CD4-positive, alpha-beta T cell (primary cell): ENCODE measurements at places on chromosomes 2 and 18. TPM values are rescaled to one million over a fixed set of nuclear protein-coding genes. Genes with fewer than 3 reads are reported as not detected.

DNA sequence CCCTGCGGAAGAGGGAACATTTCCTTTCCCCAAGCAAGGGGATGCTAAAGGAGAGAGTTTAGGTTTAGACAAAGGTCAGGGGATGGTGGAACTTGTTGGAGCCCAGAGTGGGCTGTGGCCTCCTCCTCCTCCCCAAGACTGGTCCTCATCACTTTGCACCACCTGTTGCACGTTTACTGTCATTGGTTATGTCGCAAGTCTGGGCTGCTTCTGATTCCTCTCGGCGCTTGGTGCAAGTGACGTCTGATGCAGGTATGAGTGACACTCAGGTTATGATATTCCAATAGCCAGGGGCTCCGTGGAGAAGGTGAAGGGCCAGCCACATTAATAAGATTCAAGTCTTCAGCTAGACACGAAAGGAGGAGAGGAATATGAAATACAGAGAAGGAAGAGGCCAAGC, 59.8 kb downstream of the TSN start:
- no peak for DNase-seq

Gene EML6
- 0.34 TPM for total RNA-seq

Gene ST6GAL2
- not detected for total RNA-seq

Gene NAT8
- total RNA-seq = not detected

GRCh38 chr18:79927607-79928562, 23.6 kb downstream of the SLC66A2 start:
- DNase-seq = no peak
